ENCODE measurements at places on chromosomes 3 and 15.

GRCh38 chr3:154304116-154304786 is 20.0 kb downstream of the DHX36 start:
- DNase-seq = no peak

GRCh38 chr3:89326997-89327396 is 219.6 kb downstream of the EPHA3 start:
- no peak for DNase-seq

- DNase-seq = no peak
These were observed 102.5 kb upstream of the TRPM1 start for GRCh38 chr15:31203999-31204398.

GRCh38 chr3:58668247-58668646 is 1.7 kb upstream of the FAM3D start:
- no peak for DNase-seq

DNA sequence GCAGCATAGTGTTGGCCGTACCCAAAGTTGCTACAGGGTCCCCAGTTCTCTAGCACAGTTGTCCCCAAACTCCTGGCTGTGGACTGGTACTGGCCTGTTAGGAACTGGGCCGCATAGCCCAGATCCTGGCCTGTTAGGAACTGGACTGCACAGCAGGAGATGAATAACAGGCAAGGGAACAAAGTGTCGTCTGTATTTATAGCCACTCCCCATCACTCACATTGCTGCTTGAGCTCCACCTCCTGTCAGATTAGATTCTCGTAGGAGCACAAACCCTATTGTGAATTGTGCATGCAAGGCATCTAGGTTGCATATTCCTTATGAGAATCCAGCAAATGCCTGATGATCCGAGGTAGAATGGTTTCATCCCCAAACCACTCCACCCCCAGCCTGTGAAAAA is 604.0 kb upstream of the LMCD1 start:
- no peak for DNase-seq

DNA sequence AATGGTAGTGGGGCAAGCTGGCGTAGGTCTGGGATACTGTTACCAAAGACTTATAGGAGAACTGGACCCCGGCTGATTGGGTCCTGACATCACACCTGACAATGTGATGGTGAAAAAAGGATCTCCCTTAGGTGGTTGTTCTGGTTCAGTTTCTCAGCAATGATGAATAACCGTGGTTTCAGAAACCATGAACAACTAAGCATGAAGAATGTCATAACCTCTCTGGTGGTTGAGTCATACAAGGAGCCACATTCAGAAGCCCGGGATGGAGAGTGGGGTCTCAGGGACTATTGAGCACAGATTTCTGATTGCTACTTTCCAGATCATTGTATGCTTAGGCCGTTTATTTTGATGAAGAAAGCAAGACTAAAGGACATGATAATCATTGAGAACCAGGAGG is 17.4 kb downstream of the GPR160 start:
- DNase-seq = no peak

DNA sequence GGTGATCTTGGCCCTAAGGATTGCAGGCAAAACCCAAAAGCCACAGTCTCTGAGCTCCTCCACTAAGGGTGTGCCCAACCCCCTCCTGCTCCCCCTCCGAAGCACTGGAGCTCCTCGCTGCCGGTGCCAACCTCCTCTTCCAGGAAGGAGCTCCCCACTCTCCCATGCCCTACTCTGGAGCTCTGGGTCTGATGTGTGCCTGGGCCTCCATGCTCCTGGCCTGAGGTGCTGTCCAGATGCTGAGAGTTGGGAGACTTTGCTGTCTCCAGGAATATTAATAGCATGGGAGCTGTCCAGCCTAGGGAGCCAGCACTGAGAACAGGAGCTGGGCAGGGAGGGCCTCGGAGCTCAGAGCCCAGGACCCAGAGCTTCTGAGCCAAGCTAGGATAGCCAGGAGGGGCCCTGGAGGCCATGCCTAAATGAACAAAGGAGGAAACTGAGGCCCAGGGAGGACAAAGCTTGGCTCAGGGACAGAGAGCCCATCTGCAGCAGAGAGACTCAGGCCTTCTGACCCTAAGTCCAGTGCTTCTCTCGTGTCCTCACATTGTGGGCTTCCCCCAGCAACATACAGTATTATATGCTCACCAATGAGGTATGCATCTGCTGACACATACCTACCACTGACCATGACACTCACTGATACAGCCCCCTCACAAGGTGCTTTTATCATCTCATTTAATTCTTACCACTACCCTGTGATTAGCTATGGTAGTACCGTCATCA is 36.9 kb upstream of the HERC1 start:
- DNase-seq = no peak

DNA sequence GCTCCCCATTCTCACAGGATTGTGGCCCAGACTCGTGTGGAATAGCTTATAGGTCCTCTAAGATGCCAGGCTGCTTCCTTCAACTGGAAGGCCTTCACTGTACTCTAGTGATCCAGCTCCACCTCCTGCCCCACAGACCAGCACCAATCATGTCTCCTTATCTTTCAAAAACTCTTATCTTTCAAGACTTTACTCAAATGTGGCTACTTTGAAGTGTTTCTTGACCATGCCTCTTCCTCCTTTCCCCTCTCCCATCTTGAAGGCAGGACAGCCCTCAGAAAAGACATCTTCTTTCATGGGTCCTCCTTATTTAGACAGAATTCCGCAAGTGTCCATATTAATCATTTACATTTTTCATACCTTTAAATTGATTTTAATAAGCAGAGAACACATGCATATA is 142.3 kb downstream of the CHST2 start:
- no peak for DNase-seq

- no peak for DNase-seq
These were observed 3.5 kb upstream of the MNS1 start for GRCh38 chr15:56468401-56468800.

DNA sequence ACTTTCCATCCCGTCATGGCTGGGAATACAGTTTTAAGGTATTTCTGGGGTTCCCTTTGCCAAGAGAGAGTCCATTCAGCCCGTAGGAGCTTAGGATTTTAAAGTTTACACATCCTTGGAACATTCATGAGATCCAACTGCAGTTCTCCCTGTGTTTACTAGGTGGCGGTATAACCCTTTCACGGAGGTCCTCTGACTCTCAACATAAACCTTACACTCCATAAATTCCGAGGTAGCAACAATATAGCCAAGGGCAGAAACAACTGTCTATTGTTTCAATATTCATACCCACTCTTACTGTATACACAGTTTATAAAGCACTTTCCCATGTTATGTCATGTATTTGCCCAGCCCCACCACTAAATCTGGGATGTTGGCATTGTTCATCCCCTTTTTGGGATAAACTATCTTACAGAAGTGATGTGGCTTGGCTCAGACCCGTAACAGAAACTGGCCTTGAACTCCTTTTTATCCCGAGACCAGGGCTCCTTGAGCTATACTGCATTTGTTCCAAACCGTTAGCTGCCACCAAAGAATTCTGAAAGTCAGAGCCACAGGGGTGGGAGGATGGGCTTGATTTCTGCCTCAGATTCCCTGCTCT is 69.2 kb upstream of the COL6A5 start:
- no peak for DNase-seq

DNA sequence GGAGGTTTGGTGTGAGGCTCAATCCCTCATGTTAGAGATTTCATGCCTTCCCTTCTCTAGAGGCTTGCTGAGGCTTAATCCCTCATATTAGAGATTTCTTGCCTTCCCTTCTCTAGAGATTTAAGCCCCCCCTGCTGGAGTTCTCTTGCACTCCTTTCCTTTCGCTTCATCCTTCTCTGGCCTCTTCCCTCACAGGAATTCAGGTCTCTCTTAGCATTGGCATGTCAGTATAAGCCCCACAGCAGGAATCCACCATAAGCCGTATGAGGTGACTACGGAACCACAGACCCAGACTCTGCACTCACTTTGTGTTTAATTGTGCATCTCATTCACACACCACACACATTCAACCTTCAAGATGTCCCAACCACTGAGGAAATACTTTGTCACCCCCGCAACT is 338.6 kb upstream of the POU1F1 start:
- no peak for DNase-seq

GRCh38 chr15:31372635-31373091 is 46.0 kb downstream of the KLF13 start:
- DNase-seq = no peak

GRCh38 chr3:109982201-109982600 is 644.9 kb upstream of the DPPA4 start:
- no peak for DNase-seq

GRCh38 chr3:144265542-144266100 is 294.0 kb downstream of the DIPK2A start:
- no peak for DNase-seq

DNA sequence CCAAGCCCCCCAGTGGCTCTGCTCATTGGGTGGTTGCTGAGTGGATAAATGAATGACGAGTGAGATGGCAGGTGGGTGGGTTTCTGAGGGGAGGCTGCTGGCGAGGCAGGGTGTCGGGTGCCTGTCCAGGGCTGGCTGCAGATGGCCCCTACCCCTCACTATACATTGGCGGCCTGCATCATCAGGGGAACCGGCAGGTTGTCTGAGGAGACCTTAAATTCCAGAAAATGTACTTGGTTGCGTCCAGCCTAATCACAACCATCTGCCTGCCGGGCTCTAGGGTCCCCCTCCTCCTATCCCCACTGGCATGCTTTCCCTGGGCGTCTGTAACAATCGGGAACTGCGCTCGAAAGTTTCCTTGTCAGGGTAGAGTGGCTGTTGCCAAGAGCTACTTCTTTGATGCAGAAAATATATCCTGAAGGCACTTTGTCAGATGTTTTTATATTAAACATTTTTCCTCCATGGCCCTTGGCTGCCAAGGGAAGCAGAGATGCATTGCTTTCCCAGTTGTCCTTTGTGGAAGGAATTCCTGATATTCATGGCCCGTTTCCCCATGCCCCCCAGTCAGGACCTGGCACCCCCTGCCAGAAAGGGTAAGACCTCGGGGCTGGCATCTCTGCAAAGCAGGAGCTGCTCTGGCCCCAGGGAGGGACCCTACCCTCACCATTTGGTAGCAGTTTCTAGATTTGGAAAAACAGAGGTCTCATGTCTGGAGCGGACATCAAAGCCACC is 22.9 kb downstream of the SMAD6 start:
- DNase-seq = no peak

- no peak for DNase-seq
These were observed 136.1 kb downstream of the CACNA1D start for GRCh38 chr3:53630547-53630946.

GRCh38 chr15:65740148-65740547 is 51.9 kb downstream of the DENND4A start:
- DNase-seq = no peak

- DNase-seq = no peak
These were observed 36.8 kb downstream of the CHAC1 start for GRCh38 chr15:40990080-40990479.

- no peak for DNase-seq
These were observed 4.8 kb downstream of the HES1 start for GRCh38 chr3:194140520-194141414.

DNA sequence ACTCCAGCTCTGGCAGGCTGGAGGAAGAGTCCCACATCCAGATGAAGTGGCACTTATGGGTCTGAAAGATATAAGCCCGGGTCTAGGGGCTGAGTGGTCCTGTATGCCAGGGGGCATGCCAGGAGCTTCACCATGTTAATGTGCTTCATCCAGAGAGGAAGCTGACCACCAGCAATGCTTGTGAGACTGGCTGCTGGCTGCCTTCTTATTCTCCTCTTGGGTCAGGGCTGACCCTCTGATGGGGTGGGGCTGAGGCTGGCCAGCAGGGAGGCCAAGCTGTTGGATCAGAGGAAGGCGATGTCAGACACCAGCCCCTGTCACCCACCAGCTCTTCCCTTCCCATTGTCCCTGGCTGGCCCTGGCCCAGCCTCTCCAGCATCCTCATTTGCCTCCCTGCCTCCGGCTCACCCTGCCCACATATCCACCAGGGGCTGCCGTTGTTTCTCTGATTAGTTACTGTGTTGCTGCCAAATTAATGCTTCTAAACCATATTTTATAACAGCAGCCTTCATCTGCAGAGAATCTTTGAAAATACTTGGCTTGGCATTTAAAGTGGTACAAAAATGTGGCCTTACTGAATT is 20.4 kb upstream of the PSTPIP1 start:
- DNase-seq = no peak

GRCh38 chr3:66642484-66642883 is 141.7 kb upstream of the LRIG1 start:
- DNase-seq = no peak

GRCh38 chr3:185316740-185317412 is 46.1 kb upstream of the MAP3K13 start:
- no peak for DNase-seq

GRCh38 chr3:156051651-156052050 is 68.7 kb upstream of the KCNAB1 start:
- no peak for DNase-seq

DNA sequence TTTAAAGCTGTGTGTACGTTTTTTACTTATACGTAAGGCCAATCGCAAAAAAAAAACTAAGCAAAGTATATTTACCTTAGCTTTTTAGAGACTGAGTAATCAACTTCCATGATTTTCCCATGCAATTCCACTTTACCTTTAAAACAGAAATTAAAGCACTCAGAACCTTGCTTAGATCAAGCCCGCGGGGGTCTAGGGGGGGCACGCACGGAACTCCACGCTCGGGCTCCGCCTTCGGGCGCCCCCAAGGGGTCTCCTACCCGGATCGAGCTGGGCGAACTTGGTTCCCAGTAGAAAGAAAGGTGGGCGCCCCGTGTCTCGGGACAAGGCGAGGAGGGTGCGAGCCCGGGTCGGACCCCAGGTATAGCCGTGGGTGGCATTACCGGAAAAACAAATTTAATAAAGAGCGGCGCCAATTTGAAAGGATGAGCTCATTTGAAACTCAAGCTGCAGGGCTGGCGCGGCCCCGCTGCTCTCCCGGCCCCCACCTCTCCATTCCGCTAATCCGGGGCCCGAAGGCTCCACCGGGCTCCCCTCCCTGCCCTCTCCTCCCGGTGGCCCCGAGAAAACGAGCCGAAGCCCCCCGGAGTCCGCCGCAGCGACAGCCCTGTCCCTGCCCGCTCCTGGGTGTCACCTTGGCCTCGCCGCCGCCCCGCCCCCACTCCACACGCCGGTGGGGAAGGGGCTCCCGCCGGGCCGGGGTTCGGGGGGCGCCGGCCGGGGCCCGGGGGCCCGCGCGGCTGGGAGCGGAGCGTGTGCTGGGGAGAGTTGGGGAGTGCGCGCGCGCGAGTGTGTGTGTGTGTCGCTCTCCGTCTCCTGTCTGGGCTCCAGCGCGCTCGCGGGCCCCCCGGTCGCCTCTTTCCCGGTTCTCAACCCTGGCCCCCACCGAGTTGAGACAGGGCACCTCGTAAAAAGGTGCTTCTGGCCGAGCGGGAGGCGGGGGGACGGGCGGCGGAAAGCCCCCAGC is 1.5 kb downstream of the IGF2BP2 start:
- no peak for DNase-seq

GRCh38 chr15:78178064-78178463 is 28.9 kb downstream of the IDH3A start:
- no peak for DNase-seq

- no peak for DNase-seq
These were observed 22.8 kb upstream of the CYFIP1 start for GRCh38 chr15:23002920-23003319.

DNA sequence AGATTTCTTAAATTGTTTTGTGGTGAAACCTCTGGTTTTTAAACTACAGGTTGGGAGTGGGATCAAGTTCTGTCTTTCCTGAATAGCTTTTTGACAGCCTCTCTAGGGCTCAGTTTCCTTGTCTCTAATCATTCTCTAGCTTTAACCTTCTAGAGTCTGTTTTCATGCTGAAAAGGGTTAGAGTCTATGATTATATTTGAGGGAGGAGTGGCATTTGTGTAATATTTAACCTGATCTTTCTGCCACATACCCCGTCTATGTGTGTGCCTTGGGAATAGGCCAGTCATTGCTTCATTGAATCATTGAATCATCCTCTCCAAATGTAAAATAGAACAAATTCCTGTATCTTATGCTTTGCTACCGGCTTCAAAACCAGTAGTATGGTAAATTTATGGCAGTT is 204.9 kb downstream of the KLHL25 start:
- no peak for DNase-seq

- no peak for DNase-seq
These were observed 3.1 kb upstream of the NR1I2 start for GRCh38 chr3:119778811-119779210.

Measured in activated CD8-positive, alpha-beta memory T cell treated with anti-CD3 and anti-CD28 coated beads for 1 hour (primary cell).